ENCODE measurements at places on chromosomes 5 and 9.

- no peak for DNase-seq
These were observed 6.6 kb upstream of the N4BP3 start for GRCh38 chr5:178106556-178107239.

DNA sequence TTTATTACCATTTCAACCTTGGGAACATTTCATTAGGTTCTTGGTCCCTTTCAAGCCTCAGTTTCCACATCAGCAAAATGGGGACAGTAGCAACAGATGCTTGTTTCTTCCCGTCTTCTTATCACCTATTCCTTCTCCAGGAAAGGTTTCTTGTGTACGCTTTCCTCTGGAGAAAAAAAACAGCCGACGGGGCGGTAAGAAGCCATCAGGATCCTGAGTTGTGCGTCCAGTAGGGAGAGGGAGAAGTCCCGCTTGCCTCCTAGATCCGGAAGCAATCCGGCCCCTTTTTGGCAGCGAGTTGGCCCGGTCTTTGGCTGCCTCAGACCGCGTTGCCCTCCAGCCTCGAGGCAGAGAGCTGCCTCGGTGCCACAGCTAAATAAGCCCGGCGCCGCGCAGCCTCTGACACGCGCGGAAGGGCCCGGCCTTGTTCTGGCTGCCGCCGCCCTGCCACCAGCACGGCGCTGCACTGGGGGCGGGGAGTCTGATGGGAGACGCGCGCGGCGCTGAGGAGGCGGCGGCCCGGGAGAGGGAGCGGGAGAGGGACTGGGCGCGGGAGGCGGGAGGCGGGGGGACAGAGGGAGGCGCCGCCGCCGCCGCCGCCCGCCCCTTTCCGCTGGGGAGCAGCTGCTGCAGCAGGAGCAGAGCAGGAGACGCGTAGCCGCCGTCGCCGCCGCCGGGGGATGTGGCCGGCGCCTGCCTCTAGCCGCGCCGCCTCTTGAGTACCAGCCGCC is at the start of gene SLC44A1:
SLC44A1 (plus strand) TSS at position 649 of the 731 bp plus-strand sequence. CDS start 218 bp downstream, outside the sequence.
- peak; percentile 93 for DNase-seq

- no peak for DNase-seq
These were observed 1.7 kb upstream of the SLC34A1 start for GRCh38 chr5:177382423-177383029.

- DNase-seq: no peak
These were observed 185.1 kb upstream of the ELAVL2 start for GRCh38 chr9:24011009-24011717.

DNA sequence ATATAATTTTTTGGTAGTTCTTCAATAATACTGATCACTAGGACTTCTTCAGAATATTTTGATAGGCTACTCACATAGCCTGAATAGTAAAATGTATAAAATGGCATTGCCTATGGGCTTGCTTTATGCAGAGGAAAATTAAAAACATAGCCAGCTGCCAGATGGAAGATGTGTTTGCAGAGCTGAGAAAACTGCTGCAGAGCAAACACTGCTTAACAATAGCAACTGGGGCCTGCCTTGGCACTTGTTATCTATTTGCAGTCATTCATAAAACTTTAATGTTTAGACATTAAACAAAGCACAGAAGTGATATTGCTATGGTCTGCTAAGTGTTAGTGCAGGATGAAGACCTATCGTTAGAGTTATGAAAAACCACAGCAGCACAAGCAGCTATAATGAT is 151.5 kb upstream of the SMC2 start:
- no peak for DNase-seq

DNA sequence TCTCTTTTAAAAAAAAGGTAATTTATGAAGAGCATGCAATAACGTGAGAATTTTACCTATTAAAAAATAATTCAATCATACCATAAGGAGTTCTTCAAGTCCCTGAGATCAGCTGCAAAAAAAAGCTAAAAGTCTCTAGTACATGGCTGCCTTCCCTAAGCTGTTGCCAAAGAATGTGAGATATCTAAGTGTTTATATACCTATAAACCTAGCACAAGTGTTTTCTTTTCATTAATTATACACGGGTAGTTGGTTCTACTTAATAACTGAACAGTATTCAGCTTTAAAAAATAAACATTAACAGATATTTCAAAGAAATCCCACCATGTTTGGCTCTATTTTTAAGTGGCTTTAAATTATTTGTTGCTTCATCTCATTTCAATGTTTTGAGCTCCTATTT is 25.9 kb downstream of the FNBP1 start:
- DNase-seq: no peak

DNA sequence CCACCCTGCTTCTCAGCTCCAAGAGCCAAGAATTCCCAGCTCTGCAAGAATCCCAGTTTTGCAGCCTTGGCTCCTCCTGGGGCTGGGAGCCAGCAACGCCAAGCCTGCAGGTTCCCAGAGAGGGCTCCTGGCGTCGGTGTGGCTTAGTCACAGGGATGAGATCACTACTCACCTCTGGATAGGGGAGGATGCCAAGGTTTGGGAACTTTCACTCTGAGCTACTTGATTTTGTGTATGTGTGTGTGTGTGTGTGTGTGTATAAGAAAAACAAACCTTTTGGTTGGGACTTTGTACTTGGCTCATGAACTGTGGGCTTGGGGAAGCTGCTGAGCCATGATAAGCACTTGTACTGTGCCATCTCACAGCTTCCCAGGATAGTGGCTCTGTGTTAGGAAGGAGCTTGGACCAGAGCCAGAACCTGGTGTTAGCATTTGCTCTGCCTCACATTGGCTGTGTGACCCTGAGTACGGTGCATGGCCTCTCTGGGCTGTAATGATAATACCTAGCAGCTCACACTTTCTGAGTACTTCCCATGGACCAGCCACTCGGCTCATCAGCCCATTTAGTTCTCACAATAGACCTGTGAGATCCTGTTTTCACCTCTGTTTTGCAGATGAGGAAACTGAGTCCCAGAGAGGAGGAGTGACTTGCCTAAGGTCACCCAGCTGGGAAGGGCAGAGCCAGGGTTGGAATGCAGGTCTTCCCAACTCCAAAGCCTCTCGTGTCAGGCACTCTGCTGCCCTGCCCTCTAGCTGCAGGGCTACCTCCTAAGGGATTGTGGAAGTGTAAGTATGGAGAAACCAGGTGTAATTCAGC is 41.4 kb upstream of the DAB2IP start:
- DNase-seq: no peak

GRCh38 chr5:144333336-144333920 is 162.8 kb downstream of the KCTD16 start:
- DNase-seq: no peak
